ENCODE measurements at places on chromosomes 1 and 21. TPM values are rescaled to one million over a fixed set of nuclear protein-coding genes. Genes with fewer than 3 reads are reported as not detected.

The PTAFR gene
- 2.6 TPM for polyA plus RNA-seq

The PODN gene
- polyA plus RNA-seq = 1.7 TPM

The KANK4 gene
- 24.1 TPM for polyA plus RNA-seq

DNA sequence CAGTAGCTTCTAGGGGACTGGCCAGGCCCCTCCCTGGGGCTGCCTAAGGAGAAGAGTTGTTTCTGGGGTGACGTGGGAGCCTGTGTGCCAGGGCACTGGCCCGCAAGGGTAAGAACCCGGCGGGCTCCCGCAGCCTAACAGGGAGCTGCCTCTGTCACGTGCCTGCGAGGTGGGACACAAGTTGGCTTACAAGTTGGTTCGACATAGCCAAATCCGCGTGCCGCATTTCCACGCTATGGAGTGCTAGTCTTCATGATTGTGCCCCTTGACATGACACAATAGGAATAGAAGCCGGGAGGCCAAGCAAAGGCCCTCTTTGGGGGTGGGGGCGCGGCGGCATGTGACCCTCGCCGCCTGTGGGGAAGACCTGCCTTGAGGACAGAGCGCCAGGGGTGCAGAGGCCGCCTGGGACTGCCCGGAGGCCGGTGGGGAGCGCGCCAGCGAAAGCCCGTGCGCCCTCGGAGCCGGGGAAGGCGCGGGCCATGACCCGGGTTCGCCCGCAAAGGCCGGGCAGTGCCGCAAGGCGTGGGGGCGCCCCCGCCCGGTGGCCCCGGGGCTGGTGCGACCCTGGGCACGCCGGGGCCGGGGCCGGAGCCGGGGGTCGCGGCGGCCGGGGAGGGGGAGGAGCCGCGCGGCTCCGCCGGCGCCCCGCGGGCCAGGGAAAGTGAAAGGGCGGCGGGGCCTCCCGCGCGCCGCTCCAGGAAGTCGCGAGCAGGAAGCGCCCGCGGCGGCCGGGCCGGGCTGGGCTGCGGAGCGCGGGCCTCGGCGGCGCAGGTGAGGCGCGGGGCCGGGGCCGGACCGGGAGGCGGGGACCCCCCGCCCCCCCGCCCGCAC lies at the start of gene SLC37A1:
Gene SLC37A1, plus strand, starts transcription at position 702 of the 834 bp plus-strand sequence. CDS start 4,603 bp downstream, outside the sequence.
- DNase-seq = no peak

DNA sequence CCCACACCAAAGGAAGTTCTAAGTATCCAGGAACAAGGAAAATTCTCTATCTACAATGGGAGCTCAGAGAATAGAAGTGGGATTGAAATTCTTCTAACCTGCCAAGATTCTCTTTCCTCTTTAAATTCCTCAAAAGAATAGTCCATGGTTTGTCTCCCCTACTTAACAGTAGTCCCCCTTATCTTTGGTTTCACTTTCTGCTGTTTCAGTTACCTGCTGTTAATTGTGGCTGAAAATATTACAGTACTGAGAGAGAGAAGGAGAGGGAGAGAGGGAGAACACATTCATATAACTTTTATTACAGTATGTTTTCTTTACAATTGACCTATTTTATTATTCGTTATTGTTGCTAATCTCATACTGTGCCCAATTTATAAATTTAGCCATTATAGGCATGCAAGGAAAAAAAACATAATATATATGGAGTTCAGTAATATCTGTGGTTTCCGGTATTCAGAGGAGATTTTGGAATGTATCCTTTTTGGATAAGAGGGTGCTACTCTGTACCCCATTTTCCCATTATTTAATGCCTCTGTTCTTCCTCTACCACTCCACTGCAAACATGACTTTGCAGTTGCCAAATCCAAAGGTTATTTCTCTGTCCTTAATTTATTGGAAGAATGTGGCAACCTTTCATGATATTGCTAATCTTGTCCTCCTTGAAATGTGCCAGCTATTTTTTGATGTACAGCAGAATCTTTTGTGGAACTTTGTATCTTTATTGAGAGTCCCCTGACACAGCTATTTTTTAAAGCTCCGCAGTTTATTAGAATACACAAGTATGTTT lies 68.0 kb downstream of the USP25 start:
- DNase-seq = no peak

GRCh38 chr1:241715435-241715834 lies 63.4 kb downstream of the WDR64 start:
- no peak for DNase-seq
